ENCODE measurements at places on chromosomes 1 and 21. TPM values are rescaled to one million over a fixed set of nuclear protein-coding genes. Genes with fewer than 3 reads are reported as not detected.

The AMPD1 gene
- total RNA-seq = not detected

The FCER1A gene
- not detected for total RNA-seq

The OR2M5 gene
- not detected for total RNA-seq

The CELA2B gene
- not detected for total RNA-seq

The ANKRD65 gene
- total RNA-seq = 0.39 TPM

The CPTP gene
- 14.7 TPM for total RNA-seq

The AK4 gene
- 120 TPM for total RNA-seq
